ENCODE measurements at places on chromosomes 7 and 10.

DNA sequence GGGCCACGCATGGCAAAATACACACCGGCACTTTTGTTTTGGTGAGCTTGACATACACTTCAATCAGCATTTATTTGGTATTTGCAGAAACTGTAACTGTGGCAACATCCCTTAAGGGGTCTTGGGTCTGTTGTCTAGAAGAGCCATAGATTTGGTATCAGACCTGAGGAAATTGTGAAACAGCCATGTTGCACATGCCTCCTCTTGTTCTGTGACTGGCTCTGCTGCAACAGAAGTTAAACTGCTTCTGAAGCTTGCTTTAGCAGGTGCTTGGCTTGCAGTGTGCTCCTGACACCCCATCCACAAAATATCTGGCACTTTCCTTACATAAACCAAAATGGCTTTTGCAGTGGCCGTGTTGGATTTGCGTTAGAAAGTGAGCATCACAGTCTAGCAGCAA lies 247.3 kb downstream of the GATA3 start:
- DNase-seq, result no peak

DNA sequence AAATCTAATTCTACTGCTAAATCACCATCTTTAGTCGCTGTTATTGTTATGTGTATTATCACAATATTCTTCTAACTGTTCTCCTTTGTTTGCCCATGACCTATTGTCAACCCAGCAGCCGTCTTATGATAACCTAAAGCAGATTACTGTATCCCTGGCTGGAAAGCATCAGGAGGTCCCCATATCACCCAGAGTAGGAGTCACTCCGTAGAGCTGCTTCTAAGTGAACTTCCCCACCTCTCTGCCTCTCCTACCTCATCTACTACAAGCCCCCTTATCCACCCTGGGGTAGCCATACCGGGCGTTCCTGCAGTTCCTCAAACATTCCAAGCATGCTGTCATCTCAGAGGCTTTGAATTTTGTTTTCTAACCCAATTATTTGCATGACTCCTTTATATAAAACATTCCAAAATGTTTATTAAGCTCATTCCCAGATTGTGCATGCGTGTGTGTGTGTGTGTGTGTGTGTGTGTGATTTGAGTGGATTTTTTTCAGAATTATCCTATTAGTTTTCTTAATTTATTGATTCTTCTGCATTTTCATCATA lies 39.7 kb downstream of the POU6F2 start:
- DNase-seq, result no peak

GRCh38 chr7:108253275-108254044 lies 123.3 kb upstream of the LAMB4 start:
- no peak for DNase-seq

DNA sequence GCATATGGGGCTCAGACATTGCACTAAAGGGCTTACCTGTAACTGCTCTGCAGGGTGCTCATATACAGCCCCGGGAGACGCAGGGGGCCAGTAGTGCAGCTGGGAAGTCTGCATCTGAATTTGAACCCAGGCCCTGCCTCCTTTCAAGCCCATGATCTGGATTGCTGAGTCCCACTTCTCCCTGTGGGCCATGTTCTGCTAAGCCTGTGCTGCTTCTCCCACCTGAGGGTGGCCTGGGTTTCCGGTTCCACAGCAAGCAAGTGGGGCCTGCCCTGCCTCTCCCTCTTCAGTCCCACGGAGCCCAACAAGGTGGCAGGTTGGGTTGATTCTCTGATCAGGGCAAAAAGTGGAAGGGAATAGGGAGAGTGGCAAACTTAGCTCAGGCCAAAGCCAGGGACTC lies 56.6 kb upstream of the GDF10 start:
- peak; percentile 27 for DNase-seq

DNA sequence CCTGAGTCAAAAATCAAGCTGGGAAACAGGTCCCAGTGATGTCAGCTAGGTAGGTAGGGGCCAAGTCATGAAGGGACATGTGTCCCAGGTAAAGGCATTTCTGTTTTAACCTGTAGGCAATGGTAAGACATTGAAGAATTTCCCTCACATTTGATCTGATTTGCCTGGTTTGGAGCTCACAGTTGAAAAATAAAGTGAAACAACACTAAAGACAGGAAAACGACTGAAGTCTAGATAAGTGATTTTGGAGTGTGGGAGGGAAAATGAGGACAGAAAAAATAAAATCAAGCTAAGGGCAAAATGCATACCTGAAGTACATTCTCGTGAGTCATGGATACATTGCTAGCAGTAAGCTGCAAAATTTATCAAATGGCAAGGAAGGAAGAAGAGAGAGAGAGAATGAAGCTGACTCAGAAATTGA lies 169.9 kb downstream of the SKIDA1 start:
- DNase-seq, result no peak

GRCh38 chr10:65470986-65471385 lies 1454.8 kb upstream of the LRRTM3 start:
- no peak for DNase-seq

- DNase-seq, result no peak
Measured at GRCh38 chr7:107684287-107684686, 23.7 kb downstream of the SLC26A4 start.

- DNase-seq, result no peak
Measured at GRCh38 chr7:130953196-130953595, 219.2 kb upstream of the KLF14 start.

GRCh38 chr7:81641873-81642272 lies 128.0 kb downstream of the HGF start:
- DNase-seq, result no peak

DNA sequence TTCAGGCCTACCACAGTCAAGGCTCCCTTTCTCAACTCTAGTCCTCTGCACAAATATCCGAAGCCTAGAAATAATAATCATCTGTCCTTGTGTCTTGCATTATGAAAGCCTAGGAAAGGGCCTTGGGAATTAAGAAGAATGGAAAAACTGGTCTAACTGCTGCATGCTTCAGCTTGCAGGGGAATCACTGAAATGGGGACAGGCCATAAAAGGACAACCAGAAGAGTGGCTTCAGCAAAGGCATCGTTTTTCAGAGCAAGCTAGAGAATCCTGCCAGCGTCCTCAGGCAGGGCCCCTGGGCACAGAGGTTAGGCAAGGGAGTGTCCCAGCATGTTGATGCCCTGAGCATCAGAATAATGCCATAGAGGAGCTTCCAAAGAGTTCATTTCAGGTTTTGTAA lies 13.2 kb downstream of the ERVW-1 start:
- no peak for DNase-seq

- DNase-seq, result no peak
Measured at GRCh38 chr10:111316722-111317212, 239.9 kb downstream of the ADRA2A start.

- DNase-seq, result no peak
Measured at GRCh38 chr10:61669161-61669725, 6.5 kb downstream of the CABCOCO1 start.

GRCh38 chr7:90759710-90760109 lies 163.6 kb downstream of the CDK14 start:
- no peak for DNase-seq

- no peak for DNase-seq
Measured at GRCh38 chr7:39617005-39617404, 6.4 kb upstream of the RALA start.

GRCh38 chr7:140697447-140698143 lies 1.1 kb downstream of the NDUFB2 start:
- DNase-seq, result peak; percentile 37

DNA sequence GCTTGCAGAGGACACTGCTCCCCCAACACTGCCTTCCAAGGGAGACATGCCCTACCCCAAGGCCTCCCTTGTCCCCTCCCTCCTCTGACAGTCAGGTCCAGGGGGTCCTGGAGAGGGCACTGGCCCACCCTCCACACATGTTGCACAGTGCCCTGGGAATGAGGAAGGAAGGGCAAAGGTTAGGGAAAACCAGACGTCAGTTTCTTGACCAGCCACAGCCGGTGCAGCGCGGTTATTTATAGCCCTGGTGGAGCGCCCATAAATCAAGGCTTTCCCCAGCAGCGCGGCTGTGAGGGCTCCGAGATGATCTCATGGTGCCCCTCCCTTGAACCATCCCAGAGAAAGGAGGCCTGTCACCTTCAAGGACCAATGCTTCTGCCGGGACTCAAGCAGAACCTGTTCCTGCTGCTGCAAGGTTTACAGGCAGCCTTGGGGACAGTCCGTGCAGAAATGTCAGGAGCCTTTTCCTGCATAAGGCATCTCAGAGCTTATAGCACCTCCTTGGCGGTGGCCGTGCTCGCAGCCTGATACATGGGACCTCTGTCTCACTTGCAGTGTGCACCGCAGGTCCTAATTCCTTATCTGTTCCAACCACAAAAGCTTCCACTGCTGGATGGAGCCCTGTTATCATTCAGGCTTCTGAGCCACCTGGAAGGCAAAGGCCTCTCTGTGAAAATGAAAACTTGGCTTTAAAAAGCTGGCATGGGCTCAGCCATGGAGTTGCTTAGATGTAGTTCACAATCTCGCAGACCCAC lies 127.3 kb downstream of the LHPP start:
- DNase-seq, result no peak

- DNase-seq, result no peak
Measured at GRCh38 chr10:26696786-26697162, 727 bp upstream of the PDSS1 start.

- DNase-seq, result no peak
Measured at GRCh38 chr10:17878896-17879295, 69.7 kb downstream of the MRC1 start.

GRCh38 chr7:113891828-113892227 lies 27.0 kb downstream of the PPP1R3A start:
- no peak for DNase-seq

DNA sequence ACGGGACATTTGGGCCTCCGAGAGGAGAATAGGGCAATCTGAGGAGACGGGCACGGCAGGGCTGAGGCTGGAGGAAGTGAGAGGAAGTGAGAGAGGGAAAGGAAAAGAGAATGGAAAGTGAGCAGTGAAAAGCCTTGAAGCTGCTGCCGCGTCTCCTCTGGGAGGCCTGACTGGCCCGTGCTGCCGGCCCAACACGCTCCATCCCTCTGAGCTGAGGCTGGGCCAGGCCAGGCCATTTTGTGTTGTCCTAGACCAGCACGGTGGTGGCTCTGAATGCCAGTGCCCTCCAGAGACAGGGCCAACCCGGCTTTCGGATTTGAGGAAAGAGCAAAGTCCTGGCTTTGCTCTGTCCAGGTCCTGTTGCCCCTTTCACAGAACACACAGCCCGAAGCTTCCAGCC lies 361.1 kb upstream of the SHH start:
- no peak for DNase-seq

DNA sequence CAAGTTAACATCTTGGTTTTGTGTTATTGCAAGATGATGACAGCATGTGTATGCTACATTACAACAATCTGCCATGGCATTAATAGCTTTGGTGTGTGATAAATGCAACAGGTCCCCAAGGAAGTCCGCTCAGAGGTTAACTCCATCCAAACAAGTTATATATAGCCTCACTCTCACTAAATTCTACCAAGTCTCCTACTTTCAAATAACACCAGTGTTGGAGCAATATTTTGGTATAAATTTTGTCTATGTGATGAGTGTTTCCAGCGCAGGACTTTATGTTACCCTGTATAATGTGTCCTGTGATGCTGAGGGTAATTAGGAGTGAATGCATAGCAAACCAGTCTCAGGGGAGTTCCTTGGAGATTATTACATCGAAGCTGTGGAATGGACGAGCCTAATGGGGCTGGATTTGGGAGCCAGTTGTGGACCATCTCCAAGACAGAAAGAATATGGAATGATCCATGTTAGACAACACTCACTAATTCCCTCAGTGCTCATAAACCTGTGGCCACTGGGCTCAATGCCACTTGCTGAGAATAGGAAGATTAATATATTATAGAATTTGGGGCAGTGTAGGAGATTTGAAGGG lies 127.6 kb upstream of the CXCL12 start:
- DNase-seq, result no peak

DNA sequence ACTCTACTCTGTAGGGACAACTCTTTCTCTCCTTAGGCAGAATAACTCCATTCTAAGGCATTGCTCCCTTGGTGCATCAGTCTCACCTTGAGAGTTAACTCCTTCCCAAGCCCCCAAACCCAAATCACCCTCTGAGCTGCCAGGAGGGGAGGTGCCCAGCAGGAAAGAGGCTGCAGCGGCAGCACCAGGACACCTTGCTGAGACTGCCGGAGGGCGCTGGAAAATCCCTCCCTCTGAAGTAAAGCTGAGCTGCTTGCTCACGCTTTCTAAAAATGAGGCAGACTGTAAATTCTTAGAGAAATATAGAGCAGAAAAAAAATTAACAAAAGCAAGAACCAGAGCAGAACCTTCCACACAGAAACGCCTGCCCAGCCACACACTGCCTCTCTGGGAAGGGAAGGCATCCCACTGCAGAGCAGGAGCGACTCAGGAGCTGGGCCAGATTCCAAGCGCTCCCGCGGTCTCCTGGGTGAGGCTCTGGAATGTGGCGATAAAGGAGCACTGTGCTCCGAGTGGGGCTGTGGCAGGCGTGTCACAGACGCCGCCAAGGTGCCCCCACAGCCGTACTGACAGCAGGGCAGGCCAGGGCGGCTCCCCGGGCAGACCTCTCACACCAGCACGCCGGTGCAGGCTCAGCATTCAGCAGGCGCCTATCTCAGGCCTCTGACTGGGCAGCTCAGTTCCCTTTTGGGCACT lies 202.1 kb downstream of the TNS3 start:
- peak; percentile 77 for DNase-seq

DNA sequence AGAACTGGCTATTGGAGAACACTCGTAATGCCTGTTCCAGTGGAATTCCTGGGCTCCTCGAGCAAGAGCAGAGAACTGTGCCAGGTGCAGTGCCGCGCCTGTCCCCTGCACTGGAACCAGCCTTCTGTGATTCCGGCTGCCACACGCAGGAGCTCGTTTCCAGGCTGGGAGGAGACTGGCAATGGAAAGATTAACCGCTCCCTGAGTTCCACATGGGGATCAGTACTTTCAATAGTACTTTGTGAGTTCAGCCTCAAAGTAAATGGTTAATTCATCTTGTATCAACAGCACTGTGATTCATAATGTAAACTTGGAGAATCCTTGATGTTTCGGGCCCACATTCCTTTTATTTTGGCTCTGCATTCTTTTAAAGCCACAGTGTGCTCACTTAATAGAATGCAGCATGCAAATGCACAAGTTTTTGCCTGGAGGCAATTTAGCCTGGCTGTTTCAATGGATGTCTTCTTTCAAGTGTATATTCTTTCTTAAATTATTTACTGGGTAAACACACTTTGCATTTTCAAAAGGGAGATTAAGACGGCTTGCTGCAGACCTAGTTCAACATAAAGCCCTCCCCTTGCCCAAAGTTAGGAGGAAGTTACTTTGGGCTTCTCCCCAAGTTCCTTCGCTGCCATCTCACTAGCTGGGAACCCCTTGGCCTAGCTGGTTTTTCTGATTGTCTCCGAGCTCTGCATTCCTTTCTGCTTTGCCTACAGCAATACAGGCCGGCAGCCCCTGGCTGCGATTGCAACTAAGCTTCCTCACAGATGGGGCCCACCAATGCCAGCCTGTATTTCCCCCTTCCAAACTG lies 138.1 kb upstream of the TCF7L2 start:
- peak; percentile 90 for DNase-seq

- no peak for DNase-seq
Measured at GRCh38 chr7:106423111-106423510, 138.3 kb upstream of the NAMPT start.

- DNase-seq, result no peak
Measured at GRCh38 chr7:71329030-71329660, 197.2 kb downstream of the GALNT17 start.

Measured in ascending aorta (tissue), 2 donors.